ENCODE measurements at places on chromosomes 7 and 10.

- DNase-seq: peak; percentile 77
Observed at GRCh38 chr7:148116829-148117403, 473.6 kb upstream of the C7orf33 start.

DNA sequence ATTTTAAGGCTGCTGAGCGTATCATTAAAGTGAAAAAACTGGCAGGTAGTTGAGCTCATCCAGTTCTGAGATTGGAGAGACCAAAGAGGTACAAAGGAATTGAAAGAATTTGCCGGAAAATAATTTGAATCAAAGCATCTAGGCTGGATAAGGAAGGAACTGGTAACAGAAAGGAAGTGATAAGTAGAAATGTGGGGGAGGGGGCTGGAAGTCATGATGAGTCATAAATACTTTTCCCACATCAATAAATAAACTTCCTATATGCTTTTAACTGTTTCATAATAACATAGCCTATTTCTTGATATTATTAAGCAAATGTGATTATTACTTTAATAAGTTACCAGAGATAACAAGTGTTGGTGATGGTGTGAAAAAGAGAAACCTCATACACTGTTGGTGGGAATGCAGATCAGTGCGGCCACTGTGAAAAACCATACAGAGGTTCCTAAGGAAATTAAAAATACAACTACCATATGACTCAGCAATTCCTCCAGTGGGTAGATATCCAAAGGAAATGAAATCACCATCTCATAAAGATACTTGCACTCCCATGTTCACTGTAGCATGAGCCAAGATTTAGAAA, 27.0 kb downstream of the ZNF438 start:
- DNase-seq: no peak

- no peak for DNase-seq
Observed at GRCh38 chr10:117237401-117237991, 3.4 kb upstream of the SLC18A2 start.

- DNase-seq: no peak
Observed at GRCh38 chr10:87771871-87772500, 46.0 kb downstream of the ATAD1 start.

DNA sequence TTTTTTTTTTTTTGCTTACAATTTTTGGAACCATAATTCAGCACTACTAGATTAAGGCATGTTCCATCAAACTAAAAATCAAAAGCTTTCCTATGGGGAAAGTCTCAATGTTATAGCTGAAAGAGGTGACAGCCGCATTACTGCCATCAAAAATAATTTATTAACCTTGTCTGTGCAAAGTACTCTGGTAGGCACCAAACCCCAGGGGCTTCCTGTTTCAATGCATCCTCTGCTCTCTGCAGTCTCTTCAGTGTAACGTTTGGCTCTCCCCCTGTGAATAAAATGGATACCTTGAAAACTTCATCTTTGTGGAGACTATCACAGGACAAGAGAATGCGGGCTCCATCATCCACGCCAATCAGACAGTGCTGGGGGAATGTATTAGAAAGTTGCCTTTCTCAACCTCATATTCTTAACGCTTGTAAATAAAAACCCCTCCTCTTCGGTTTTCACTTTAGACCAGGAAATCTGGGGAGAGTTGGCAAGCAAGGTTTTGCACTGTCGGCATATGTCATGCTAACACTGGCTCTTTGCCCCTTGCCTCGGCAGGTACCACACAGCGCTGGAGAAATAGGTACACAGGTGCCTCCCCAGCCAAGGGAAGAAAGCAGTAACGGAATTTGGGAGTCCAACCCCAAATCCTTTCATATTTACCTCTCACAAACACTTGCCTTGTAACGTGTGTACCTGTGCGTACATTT, 1.6 kb upstream of the NRG3 start:
- DNase-seq: no peak

DNA sequence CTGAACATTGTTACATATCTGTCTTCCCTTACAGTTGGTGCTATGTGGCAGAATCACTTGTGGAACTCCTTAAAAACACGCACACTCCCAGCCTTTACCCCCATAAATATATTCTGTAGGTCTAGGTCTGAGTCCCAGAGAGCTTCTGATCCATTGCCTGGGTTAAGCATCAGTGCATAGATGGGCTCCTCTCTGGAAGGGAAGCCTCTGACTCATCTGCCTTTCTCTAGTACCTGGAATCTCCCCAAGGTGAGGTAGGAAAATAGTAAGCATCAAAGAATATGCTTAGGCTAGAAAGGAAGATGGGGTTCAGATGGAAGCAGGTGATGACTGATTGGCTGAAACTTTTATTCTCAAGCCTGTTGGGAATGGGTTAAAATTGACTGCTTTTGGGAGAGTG, 26.1 kb downstream of the PROSER2 start:
- DNase-seq: no peak

GRCh38 chr10:61458031-61458430, 4.8 kb upstream of the TMEM26 start:
- no peak for DNase-seq

DNA sequence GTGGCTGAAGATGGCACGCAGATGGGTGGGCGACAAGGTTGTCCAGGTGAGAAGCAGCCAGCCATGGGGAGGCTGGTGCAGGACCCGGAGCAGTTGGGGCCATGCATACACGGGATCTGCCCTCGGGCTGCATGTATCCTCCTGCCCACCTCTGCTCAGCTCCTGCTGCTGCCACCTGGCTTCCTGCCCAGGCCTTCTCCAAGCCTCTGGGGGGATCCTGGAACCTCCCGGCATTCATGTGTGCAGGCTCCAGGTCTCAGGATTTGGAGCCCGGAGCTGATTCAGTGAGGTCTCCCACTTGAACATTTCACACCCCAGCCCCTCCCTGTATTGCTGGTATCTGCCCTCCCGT, 27.0 kb downstream of the PDGFA start:
- no peak for DNase-seq

DNA sequence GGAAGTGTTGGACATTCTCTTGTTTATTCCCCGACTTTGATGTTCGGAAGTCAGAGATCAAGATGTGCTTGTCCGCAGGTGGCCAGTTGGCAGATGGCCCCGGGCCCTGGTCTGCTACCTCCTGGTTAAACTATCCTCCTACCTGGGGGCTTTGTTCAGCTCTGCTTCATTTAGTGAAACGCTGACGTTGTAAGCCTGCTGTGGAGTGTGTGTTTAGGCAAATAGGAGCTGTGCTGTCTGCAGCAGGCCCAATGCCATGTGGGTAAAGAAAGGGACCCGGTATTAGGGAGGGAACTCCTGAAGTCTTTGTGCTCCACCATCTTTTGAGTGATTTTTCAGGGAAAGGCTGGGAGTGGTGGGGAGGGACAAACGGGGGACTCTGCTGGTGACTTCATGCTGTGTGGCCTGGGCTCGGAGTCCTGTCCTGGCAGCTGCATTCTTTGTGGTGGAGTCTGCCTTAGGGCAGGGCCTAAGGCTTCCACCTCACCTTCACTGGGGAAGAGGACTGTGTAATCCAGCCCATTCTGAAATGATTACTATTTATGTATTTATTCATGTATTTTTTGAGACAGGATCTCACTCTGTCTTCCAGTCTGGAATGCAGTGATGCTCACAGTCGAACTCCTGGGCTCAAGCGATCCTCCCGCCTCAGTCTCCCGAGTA, 171.1 kb upstream of the KLF6 start:
- no peak for DNase-seq

GRCh38 chr10:21084700-21085099, 187.6 kb upstream of the NEBL start:
- DNase-seq: no peak

DNA sequence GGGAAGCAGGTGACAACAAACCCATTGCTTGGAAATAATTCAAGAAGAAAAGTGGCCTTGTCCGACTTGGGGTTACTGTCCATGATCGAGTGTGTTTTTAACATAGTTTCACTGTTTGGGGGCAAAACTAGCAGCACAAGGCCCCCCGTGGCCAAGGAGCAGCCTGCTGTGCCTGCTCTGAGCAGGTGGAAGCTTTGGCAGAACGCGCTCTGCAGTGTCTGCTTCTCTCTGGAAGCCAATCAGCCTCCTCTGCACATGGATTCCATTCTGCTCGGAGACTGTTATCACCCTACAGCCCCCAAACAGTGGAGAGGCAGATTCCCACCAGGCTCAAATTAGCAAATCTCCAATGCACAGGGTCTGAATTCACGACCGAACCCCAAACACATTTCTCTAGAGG, 7.3 kb upstream of the TCERG1L start:
- DNase-seq: no peak

GRCh38 chr7:27714831-27715444, 25.0 kb upstream of the TAX1BP1 start:
- no peak for DNase-seq

DNA sequence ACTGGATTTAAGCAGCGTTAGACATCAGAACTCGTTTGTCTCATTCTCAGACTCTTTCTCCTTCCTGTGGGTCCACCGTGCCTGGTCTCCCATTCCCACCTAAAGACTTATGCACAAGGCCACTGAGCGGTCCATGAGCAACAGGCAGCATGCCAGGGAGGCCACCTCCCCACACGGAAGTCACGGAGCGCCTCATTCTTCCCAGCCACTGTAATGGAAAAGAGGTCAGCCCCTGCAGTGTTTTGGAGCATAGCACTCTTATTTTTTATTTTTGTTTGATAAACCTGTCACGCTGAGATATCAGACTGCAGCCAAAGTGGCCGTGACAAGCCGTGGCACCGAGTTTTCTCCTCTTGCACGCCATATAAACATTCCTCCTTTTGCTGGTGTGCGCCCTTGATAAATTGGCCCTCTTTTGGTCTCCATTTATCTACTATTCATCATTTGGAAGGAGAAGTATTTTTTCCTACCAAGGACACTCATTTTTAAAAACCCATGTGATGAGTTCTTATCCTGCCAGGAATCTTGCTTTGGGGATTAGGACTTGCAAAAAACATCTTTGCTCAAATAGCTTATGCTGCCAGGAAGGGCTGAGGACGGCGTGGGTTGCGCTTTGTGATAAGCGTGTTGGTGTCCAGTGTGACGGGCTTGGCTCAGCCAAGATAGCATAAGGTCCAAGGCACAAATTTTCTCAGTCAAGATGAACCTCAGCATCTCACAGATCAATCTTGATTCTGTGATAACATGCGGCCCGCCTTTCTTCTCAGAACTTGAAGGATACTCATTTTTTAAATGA, 206.0 kb downstream of the CCDC3 start:
- DNase-seq: no peak

DNA sequence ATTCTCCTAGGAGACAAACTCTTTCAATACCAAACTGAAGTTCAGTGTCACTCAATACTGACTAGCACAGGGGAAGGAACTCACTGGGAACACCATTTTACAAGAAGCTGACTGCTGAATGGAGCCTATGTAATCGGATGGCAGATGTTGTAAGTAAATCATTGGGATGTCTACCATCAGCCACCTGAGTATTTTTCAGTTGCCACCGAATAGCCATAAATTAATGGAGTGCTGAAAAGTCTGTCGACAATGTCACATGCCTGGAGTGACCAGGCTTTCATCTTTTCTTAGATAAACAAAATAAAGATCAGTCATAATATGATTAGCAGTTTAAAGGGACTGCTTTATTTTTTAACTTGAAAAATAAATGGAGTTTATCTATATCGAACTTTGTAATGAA, 145.9 kb upstream of the SEMA3E start:
- peak; percentile 17 for DNase-seq

GRCh38 chr7:137834552-137834951, 12.2 kb downstream of the DGKI start:
- no peak for DNase-seq

DNA sequence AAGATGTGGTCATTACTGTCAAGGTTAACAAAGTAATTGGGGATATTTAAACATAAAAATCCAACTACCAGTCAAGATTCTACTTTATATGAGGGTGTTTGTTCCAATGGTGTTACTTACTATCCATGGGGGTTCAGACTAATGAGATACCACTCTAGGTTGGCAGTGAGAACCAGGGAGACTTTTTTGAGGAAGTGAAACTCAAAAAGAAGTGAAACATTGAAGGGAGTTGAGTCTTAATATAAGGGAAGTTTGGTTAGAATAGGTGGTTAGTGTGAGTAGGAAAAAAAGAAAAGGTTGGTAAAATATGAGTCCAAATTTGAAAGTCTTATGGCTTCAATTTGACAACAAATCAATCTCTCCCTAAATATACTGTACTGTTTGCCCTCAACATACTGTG, 123.6 kb upstream of the ANK3 start:
- DNase-seq: no peak

GRCh38 chr7:1794888-1795542, 124.9 kb downstream of the ELFN1 start:
- peak; percentile 25 for DNase-seq

- no peak for DNase-seq
Observed at GRCh38 chr7:44971902-44972441, 6.8 kb downstream of the MYO1G start.

GRCh38 chr7:31720366-31720765, 33.4 kb downstream of the PPP1R17 start:
- DNase-seq: no peak

GRCh38 chr10:48505394-48506112, 99.3 kb downstream of the ARHGAP22 start:
- no peak for DNase-seq

DNA sequence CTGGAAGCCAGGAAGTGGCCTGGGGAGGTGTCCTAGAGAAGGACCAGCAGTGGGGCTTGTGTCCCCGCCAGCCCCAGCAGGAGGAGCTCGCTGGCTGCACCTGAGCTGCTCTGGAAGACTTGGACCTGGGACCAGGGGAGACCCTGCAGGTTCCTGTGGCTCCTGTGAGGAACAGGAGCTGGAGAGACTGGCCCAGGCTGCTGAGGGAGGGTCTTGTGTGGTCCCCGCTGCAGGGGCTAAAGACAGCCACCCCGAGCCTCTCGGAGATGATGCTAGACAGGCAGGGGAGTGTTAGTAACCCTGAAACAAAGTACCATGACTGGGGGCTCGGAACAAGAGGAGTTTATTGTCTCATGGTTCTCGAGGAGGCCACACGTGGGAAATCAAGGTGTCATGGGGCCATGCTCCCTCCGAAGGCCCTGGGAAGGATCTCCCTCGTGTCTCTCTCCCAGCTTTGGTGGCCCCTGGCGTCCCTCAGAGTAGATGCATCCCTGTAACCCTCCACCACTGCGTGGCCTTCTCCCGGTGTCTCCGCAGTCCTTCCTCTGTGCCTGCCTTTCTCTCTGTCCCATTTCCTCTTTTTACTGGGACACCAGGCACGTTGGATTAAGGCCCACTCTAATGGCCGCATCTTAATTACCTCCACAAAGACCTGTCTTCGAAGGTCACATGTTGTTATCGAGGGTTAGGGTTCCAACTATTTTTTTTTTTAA, 348.4 kb downstream of the GLRX3 start:
- no peak for DNase-seq

Data from NCI-H524 (cell line).